T-helper 2 cell treated with Interferon-gamma antibody and Interleukin-4, amounts not matched to agents 5 μg/mL and 100 μg/mL, for 36 hours (primary cell): ENCODE measurements at places on chromosomes 3 and 15.

- DNase-seq = no peak
Observed at GRCh38 chr3:47932421-47932820, 83.8 kb downstream of the MAP4 start.

DNA sequence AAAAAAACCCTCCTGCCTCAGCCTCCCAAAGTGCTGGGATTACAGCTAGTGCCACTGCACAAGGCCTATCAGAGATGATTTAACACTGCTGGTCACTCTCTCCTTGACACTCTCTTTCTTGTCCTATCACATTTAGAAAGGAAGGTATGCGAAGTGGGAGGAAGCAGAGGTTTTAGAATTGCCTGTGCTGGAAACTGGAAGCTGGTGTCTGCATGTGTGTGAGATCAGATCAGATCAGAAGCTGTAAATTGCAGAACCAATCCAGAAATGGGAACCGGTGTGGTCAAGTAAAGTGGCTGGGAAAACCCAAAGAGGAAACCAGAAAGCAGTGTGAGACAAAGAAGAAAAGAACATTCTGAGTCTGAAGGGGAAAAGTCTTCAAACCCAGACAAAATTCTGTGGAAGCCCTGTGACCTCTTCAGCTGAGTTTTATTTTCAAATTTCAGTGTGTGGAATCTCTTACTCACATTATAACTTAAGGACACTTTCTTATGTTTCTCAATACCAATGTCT is 2.8 kb downstream of the EFHB start:
- DNase-seq = peak; percentile 83

- DNase-seq = no peak
Observed at GRCh38 chr3:175226444-175226843, 367.3 kb downstream of the NAALADL2 start.

DNA sequence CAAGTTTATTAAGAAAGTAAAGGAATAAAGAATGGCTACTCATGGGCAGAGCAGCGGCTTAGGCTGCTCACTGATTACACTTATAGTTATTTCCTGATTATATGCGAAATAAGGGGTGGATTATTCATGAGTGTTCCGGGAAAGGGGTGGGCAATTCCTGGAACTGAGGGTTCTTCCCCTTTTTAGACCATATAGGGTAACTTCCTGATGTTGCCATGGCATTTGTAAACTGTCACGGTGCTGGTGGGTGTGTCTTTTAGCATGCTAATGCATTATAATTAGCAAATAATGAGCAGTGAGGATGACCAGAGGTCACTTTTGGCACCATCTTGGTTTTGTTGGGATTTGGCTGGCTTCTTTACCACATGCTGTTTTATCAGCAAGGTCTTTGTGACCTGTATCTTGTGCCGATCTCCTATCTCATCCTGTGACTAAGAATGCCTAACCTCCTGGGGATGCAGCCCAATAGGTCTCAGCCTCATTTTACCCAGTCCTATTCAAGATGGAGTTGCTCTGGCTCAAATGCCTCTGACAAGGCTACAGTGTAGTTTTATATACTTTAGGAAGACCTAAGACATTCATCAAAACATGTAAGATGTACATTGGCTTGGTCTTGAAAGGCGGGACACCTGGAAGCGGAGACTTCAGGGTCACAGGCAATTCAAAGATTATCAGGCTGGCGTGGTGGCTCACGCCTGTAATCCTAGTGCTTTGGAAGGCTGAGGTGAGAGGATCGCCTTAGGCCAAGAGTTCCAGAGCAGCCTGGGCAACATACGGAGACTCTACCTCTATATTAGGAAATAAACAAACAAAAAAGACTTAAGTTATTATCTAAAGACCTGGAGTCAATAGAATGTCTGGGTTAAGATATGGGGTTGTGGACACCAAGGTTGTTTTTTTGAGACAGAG is 3.2 kb upstream of the BLOC1S6 start:
- no peak for DNase-seq

GRCh38 chr3:195755791-195756676 is 35.3 kb downstream of the MUC20 start:
- peak; percentile 39 for DNase-seq
